ENCODE measurements at places on chromosomes 7 and 10.

GRCh38 chr7:70480927-70481569 lies 650.9 kb upstream of the GALNT17 start:
- DNase-seq = no peak

DNA sequence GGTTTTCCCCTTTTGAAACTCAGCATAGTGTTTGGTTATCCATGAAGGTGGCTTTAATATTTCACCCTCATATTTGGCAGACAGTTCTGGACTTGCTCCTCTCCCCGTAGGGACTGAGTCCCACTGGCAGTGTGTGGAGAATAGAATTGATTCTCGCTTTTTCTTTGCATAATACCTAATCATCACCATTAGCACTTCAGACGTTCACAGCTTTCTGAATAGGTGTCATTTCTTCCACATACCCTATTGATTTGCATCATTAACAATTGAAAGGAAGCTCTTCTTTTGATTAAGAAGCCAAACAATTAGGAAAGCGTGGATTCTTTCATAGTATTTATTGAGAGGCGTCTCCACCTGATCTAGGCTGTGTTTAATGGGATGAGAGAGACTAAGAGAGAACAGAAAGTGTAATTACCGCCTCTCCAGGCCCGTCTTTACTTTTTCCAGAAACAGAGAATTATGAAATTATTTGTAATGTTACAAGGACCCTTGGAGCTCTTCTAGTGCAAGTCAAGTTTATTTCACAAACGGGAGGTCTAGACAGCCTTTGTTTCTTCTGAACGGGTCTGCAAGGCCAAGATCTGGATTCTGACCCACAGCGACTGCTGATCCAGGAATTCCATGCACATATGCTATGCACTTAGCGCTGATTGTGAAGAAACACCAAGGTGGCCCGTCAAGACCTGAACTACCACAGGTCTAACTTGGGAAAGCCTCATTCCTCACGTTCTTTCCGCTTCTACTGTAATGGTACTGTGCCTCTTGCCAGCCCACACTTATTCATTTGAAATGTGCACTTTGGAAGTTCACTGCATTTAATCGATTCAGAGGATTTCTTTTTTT lies 249.9 kb upstream of the C7orf33 start:
- DNase-seq = no peak

DNA sequence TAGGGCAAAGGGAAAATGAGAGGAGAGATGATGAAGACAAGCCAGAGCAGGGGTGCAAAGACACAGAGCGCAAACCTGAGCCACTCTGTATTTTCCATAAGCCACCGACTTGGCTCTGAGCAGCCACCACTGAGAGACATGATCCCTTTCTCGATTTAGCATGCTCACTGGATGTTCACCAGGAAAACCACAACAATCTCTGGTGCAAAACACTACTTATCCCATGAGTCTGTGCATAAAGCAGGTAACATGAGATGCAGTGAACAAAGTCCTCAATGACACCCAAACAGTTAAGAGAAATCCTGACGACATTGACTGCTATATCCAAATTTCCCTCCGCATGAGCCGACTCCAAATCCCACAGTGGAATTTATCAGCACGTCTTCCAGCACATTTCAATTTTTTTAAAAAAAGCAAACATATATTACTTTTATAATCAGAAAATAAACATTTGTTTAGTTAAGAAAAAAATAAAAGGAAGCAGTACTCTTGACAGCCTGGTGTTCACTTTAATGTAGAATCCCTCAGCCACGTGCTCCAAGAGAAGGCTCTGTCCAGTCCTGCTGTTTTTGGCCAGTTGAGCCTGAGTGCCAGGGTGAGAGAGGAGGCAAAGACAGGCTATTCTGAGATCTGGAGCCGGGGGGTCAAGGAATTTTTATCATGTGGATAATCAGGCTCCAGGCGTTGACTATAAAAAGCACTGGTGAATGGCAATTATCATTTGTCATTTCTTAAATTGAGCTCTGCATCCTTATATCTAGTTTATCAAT lies 238.4 kb downstream of the KCNMA1 start:
- DNase-seq = no peak

- DNase-seq = no peak
Observed at GRCh38 chr10:121457729-121458128, 140.5 kb downstream of the FGFR2 start.

DNA sequence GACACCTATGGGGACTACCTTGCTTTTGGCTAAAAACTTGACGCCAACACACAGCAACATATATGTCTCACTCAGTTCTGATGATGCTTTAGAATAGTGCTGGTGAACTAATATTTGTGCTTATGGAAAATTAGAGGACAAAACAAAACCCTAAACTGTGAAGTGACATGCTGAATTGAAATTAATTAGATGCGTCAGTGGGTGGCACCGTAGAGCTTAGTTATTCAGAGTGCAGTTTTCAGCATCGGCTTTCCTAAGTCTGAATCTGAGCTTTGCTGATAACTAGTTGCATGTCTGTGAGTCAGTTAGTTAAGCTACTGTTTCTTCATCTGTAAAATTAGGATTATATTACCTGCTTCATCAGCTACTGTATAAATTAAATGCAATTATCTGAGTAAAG lies 245.0 kb upstream of the SORCS1 start:
- peak; percentile 9 for DNase-seq

- no peak for DNase-seq
Observed at GRCh38 chr10:13608246-13608853, 21.6 kb downstream of the PRPF18 start.

DNA sequence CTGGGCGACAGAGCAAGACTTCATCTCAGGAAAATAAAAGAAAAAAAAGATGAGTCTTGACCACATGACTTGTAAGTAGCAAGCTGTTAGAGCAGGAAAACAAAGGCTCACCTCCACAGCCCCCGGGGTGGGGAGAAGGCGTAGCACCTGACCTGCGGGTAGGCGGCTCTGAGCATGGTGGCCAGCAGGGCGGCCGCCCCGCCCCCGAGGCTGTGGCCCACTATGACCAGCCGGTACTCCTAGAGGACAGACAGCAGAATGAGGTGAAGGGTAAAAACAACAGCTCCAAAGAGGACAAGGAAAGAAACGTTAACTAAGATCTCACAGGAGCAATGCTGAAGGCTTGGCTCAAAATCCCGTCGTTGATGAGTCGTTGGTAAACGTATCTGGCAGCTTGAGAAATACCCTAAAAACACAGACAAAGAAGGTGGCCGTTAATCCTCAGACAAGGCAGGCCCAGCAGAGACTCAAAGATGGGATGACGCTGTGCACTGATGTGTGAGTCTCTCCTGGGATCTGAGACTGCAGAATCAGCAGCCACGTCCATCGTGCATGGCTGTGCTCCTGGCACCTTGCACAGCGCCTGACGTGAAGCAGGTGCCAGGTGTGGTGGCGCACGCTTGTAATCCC lies 31.1 kb downstream of the DAGLB start:
- DNase-seq = no peak

- no peak for DNase-seq
Observed at GRCh38 chr10:7697426-7697825, 5.7 kb upstream of the ITIH2 start.

- no peak for DNase-seq
Observed at GRCh38 chr7:94739180-94739579, 83.2 kb upstream of the SGCE start.

DNA sequence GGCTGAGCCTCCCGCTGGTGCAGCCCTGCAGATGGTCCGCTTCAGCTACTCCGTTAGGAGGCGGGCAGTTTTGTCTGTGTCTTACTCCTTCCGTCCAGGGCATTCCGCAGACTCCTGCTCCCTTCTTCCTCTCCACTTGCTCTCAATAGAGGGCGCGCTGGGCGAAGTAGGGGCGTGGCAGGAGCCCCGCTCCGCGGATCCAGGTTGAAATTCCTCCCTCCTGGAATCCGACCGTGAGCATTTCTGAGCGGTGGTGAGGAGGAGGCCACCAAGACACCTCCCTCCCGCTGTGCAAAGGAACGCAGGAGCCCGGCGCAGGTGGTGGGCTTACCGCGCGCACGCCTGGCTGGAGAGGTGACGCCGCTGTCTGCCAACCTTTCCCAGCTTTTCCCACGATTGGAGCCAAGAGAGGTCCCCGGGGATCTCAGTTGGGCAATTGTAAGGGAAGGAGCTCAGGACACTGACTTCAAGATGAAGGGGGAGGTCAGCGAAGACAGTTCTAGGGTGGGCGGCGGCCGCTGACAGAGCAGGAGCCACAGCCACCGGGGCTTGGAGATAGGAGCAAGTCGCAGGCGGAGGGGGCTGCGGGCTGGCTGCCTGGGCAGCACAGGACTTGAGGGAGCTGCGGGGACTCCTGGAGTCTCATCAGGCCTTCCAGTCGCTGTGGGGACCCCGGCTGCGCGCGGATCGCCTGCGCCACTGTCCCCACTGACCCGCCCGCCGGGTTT lies 1011.3 kb downstream of the XPNPEP1 start:
- DNase-seq = peak; percentile 54

GRCh38 chr10:63711867-63712716 lies 190.9 kb downstream of the REEP3 start:
- DNase-seq = peak; percentile 76

GRCh38 chr10:91389636-91390512 lies 20.3 kb upstream of the HECTD2 start:
- DNase-seq = peak; percentile 63

- no peak for DNase-seq
Observed at GRCh38 chr7:791519-791918, 40.8 kb upstream of the SUN1 start.

DNA sequence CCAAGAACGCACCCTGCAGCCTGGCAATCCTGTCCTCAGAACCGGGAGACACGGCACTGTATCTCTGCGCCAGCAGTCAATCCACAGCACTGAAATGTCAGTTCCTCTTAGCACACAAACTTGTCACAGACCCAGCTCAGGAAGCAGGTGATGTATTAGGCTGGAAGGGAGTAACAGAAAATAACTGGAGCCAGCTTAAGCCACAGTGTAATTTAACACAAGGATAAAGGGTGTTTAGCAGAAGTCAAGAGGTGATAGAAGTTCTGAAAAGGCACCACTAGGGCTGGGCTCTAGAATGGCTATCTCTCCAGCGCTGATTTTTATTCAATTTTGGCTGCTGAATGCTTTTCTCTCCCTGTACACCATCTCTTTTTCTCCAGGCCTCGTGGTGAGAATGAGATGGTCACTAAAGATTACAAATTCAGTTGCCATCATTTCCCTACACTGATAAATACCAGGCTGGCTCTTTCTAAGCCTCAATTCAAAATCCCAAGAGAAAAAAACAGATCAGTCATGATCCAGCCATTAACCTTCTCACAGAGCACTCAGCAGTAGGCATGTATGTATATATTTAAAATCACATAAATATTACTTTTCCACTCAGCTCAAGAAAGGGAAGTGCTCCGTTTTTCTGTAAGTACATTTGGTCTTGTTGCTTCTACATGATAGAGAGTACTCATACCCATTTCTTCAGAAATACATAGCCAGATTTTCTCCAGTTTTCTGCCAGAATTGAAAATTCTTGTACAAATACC lies 102.7 kb upstream of the PRSS1 start:
- DNase-seq = no peak

GRCh38 chr7:119413314-119413805 lies 859.6 kb upstream of the KCND2 start:
- no peak for DNase-seq

GRCh38 chr10:118809357-118810220 lies 54.8 kb upstream of the CACUL1 start:
- no peak for DNase-seq

- DNase-seq = no peak
Observed at GRCh38 chr7:38756521-38756920, 125.3 kb upstream of the AMPH start.

DNA sequence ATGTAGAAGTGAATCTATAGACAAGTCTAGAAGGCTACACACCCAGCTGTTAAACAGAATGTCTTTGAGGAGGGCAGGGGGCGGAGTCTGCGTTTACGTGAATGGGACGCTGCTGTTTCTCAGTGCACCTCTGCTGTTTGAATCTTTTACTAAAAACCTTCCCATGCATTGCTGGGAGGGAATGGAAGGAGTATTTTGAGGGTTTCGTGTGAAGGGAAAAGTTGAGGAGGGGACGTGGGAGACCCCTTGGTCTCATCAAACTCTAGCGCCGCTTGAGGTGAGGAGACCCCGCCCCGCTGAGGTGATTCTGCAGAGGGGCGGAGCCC lies 492 bp upstream of the VCL start:
- no peak for DNase-seq

GRCh38 chr7:128190051-128190647 lies 50.9 kb upstream of the LEP start:
- no peak for DNase-seq

GRCh38 chr10:110074758-110075671 lies 67.2 kb downstream of the ADD3 start:
- no peak for DNase-seq

DNA sequence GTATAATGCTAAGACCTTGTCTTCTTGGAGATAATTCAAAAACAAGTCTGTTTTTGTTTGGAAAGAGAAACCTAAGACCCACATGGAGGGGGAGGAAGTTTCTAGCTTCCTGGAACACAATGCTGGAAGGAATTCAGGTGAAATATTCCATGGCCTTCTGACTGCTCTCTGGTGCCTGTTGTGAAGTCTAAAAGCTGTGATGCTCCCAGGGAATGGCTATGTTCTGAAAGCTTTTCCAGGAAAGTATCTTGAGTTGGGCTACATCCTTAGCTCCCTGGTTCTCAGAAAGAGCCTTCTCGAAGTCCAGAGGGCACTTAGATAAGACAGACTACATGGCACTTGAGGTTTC lies 12.5 kb upstream of the PFKP start:
- DNase-seq = no peak

- no peak for DNase-seq
Observed at GRCh38 chr7:24425664-24426063, 141.7 kb downstream of the NPY start.

DNA sequence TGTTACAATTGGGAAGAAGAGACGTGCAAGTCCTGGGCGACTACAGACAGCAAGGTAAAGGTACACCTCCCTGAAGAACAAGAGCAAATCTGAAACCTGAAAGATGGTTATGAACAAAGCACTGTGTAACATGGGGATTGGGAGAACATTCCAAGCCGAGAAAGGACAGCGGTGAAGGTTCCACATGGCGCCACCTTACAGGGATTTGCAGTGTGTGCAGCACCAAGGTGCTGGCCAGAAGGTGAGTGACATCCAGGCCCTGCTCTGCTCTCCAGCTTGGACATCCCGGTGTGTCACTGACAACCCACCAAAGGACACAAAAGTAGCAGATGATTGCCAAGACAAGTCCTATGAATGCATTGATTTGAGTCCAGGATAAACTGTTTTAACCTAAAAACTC lies 88.2 kb upstream of the MKX start:
- no peak for DNase-seq

- DNase-seq = no peak
Observed at GRCh38 chr7:68783684-68784083, 814.6 kb upstream of the AUTS2 start.

- no peak for DNase-seq
Observed at GRCh38 chr10:516764-517163, 172.7 kb downstream of the DIP2C start.

GRCh38 chr10:75862935-75863334 lies 431.5 kb downstream of the LRMDA start:
- DNase-seq = no peak

DNA sequence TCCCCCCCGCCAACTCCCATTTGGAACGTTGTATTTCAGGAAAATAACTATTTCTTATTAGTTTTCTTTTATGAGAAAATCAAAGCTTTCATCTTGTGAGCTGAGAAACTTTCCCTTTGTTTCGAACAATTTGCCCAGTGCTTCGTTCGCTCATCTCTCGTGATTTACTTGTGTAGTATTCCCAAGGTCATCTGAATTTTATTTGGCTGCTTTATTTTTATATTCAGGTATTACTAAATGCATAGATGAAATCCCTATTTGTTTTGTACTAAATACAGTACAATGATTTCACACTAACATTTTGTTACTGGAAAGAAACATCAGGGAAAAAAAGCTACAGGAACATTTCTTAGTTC lies 12.0 kb upstream of the EBLN1 start:
- DNase-seq = no peak

All from midbrain (tissue), 1 donor.